ENCODE measurements at places on chromosomes 16 and 17.

- DNase-seq = no peak
Measured at GRCh38 chr16:3065069-3065741, at the start of gene IL32. Gene IL32, plus strand, starts transcription at chr16:3065640. Its CDS starts 172 bp downstream, at chr16:3065812.

- no peak for DNase-seq
Measured at GRCh38 chr16:81266680-81267095, 28.2 kb downstream of the BCO1 start.

DNA sequence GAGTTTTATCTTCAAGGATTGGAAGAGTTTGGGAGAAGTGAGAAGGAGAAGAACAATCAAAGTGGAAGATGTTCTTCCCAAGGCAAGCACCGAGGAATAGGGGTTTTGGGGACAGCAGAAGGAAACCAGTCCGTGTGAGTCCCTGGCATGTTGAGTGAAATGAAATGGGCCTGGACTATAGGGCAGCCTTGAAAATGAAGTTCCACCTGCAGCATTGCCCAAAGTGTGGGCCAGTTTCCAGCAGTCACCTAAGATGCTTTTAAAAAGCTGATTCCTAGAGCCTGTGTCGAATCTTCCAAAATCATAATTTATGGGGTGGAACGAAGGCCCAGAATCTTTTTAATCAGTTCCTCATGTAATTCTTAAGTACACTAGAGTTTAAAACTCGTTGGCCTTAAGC lies 59.9 kb upstream of the DNAH9 start:
- no peak for DNase-seq

DNA sequence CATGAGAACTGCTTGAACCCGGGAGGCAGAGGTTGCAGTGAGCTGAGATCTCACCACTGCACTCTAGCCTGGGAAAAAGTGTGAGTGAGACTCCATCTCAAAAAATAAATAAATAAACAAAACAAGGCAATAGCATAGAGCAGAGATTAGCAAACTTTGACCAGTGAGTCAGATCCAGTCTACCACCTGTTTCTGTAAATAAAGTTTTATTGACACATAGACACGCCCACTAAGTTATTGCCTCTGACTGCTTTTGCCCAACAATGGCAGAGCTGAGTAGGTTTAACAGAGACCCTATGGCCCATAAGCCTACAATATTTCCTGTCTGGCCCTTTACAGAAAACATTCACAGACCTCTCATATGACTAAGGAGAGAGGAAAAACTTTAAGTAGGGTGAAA lies 44.3 kb downstream of the XYLT1 start:
- DNase-seq = no peak

All from foreskin melanocyte (primary cell).